ENCODE measurements at places on chromosomes 2 and 18.

- DNase-seq = no peak
Observed at GRCh38 chr2:128558895-128559532, 240.3 kb upstream of the HS6ST1 start.

DNA sequence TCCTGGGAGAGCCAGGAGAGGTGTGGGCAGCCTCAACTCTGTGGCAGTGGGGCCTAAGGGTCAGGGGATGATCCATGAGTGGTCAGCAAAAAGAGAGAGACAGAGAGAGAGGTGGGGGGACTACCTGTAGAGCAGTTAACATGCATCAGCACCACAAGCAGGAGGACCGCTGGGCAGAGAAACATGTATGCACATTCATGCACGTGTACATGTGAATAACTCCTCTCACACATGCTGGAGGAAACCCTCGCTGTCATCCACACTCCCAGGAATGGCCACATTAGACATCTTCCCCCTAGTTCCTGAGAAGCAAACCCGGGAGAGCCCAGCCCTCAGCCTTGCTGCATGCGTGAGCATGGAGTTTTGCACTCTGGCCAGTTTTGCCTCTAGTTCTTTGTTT lies 166.1 kb downstream of the SMAD7 start:
- no peak for DNase-seq

DNA sequence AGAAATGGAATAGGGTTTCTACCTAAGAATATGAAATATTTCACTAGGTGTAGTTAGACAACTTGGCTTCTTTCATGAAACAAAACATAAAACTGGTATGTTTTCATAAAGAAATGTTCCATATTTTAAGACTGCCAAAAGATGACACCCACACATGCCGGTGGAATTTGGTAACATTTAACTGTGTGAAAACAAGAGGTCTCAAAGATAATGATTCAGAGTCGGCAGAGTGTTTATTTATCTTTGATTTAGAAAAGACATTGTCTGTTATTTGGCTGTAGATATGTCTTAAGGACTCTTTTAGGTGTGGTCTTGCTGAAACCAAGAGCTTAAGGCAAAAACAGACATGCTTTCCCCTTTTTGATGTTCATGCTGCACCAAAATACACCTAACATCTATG lies 63.5 kb upstream of the FN1 start:
- no peak for DNase-seq

GRCh38 chr2:138170485-138170884 lies 206.2 kb downstream of the HNMT start:
- no peak for DNase-seq

DNA sequence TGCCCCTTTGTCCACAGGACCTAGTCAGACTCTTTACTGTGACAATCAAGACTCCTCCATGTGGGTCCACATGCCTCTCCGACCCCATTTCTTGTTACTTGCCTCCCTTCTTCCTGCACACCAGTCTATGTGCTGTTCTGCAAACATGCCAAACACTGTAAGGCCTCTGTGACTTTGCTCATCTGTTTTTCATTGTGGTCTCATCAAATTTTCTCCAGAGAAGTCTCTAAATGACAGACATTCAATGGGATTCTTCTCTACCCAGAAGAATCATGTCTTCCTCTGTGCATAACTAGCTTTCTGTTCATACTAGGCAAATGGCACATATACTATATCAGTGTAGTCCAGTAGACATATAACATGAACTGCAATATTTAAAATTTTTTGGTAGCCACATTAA lies 43.0 kb upstream of the KCNE4 start:
- no peak for DNase-seq

- no peak for DNase-seq
Observed at GRCh38 chr18:49613641-49614151, 51.8 kb downstream of the LIPG start.

Measured in NCI-H1092 (cell line).